Renal pelvis (tissue), 12 donors: ENCODE measurements at places on chromosomes 13 and 19. TPM values are rescaled to one million over a fixed set of nuclear protein-coding genes. Genes with fewer than 3 reads are reported as not detected.

DNA sequence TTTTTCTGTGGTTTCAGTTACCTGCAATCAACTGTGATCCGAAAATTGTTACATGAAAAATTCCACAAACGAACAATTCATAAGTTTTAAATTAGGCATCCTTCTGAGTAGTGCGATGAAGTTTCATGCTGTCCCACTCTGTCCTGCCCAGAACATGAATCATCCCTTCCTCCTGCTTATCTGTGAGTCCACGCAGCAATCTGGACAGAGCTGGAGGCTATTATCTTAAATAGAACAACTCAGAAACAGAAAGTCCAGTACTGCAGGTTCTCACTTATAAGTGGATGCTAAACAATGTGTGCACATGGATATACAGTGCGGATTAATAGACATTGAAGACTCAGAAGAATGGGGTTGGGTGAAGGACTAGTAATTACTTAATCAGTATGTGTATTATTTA is 583.7 kb upstream of the SPRY2 start:
- no peak for DNase-seq

The ZNF699 gene
- 8.5 TPM for polyA plus RNA-seq

- DNase-seq = no peak
Observed at GRCh38 chr19:30551271-30551670, 179.1 kb downstream of the ZNF536 start.

DNA sequence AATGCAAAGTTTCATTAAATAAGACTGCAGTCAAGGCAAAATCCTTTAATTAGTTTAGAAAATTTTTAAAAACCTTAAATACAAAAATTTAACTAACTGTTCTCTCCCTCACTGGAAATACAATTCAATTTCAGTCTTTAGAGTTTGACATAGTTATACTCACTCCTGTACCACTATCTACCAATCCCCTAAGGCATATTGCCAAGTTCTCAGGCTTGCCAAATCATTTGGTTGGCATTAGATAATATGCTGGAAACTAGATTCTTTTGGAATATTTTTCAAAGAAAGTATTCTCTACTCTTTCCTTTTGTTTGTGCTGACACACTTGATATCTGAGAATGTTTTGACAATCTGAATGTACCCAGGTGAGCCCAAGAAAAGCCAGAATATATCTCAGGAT is 77.2 kb downstream of the TSC22D1 start:
- DNase-seq = no peak

DNA sequence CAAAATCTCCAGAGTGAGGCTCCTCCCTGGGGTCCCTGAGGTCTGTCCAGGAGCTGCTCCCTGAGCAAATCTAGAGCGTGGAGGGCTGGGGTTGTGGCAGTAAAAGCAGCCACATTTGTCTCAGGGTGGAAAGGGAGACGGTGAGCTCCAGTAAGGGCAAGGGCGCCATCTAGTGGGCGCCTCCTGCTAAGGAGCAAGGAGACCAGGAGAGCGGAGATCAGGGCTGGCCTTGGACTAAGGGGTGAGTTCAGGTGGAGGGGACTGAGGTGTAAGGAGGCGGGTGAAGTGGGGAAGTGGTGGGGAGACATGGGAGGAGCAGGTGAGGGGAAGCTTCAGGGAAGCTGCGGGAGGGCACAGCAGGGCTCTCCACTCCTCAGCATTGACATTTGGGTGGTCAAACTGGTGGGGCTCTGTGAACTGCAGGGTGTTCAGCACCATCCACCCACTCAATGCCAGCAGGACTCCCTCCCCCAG is 5.3 kb upstream of the CEACAM21 start:
- DNase-seq = peak; percentile 52

GRCh38 chr19:55070466-55071128 is 5.1 kb upstream of the EPS8L1 start:
- DNase-seq = no peak

GRCh38 chr13:76231522-76232167 is 595.5 kb downstream of the LMO7 start:
- no peak for DNase-seq

GRCh38 chr13:97311956-97312355 is 89.8 kb downstream of the MBNL2 start:
- no peak for DNase-seq

The FIZ1 gene
- 27.9 TPM for polyA plus RNA-seq

GRCh38 chr13:113796211-113796963 is 37.4 kb downstream of the TMEM255B start:
- DNase-seq = no peak

The TGFBR3L gene
- 0.97 TPM for polyA plus RNA-seq

DNA sequence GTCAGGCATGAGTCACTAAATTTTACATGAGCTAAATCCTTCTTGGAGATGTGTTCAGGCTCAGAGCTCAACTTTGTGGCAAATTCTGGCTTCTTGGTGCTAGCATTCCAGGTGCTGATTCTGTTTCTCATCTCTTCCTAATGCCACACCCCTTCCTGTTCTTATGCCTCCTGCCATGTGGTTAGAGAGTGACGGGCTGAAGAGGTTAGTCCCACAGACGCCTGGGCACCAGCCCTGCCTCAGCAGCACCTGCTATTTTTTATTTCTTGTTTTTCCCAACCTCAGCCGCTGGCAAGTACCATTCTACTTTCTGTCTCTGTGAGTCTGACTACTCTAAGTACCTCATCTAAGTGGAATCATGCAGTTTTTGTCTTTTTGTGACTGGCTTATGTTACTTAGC is 329.5 kb downstream of the KCNRG start:
- no peak for DNase-seq

- DNase-seq = no peak
Observed at GRCh38 chr13:22647156-22647850, 533.5 kb upstream of the SGCG start.

DNA sequence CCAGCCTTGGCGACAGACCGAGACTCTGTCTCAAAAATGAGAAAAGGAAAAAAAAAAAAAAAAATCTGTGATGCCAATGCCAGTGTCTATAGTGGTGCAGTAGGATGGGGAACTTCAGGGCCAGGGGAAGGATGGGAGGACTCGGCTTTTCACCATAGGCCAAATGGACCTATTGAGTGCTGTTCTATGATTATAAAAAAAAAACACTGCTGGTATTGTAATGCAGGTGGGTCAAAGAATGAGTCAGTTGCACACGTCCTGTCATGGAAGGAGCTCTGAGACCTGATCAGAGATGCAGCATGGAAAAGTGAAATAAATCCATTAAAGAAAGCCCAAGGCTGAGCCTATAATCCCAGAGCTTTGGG is 7.0 kb downstream of the DNAJB1 start:
- no peak for DNase-seq

DNA sequence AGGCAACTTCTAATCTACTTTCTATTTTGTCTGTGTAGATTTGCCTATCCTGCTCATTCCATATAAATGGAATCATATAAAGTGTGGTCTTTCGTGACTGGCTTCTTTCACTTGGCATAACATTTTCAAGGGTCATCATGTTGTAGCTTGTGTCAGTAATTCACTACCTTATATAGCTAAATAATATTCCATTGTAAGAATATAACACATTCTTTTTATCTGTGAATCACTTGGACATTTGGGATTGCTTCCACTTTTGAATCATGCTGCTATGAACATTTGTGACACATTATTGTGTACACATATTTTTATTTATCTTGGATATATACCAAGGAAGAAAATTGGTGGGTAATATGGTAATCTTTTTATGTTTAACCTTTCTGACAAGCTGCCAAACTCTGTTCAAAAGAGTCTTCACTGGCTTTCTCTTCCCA is 89.0 kb upstream of the CSNK1A1L start:
- no peak for DNase-seq

GRCh38 chr13:112325142-112325808 is 50.9 kb upstream of the SPACA7 start:
- no peak for DNase-seq

DNA sequence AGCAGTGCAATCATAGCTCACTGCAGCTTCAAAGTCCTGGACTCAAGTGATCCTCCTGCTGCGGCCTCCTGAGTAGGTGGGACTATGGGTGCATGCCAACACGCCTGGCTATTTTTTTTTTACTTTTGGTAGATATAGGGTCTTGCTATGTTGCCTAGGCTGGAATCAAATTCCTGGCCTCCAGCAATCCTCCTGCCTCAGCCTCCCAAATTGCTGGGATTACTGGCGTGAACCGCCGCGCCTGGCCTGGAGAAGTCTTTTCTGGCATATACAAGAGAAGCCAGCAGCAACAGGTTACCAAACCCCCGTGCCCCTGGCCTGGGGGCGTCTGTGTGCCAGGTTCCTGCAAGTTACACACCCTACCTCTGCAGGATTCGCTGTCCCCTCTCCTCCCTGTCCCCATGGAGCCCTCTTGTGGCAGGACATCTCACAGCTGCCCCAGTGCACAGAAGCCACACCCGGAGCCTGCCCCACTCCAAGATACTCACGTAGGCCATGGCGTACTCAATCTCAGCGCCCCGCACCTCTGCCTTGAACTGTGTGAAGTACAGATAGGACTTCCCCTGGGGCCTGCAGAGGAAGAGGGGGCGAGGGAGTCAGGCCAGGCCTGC is 9.9 kb downstream of the MYDGF start:
- no peak for DNase-seq

The CABP5 gene
- not detected for polyA plus RNA-seq

The LRCH1 gene
- 32.2 TPM for polyA plus RNA-seq

- DNase-seq = no peak
Observed at GRCh38 chr13:109400209-109400608, 386.2 kb downstream of the IRS2 start.

The GPR12 gene
- polyA plus RNA-seq = 0.03 TPM

DNA sequence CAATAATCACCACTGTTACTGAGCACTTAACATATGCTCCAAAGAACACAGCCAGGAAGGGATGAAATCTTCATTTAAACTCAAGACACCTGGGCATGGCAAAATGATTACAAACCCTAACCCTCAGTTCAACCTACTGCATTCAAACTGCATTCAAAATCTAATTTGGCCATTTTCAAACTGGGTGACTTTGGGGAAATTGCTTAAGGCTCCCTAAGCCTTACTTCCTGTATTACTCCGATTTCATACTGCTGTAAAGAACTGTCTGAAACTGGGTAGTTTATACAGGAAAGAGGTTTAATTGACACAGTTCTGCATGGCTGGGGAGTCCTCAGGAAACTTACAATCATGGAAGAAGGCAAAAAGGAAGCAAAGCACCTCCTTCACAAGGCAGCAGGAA is 50.4 kb downstream of the CBY2 start:
- no peak for DNase-seq

The DNAAF3 gene
- polyA plus RNA-seq = 9.2 TPM

The KCNN1 gene
- 5.1 TPM for polyA plus RNA-seq

The KCNK6 gene
- 3.0 TPM for polyA plus RNA-seq

The NDUFA3 gene
- polyA plus RNA-seq = 157 TPM

- DNase-seq = no peak
Observed at GRCh38 chr19:47628078-47628771, 19.3 kb downstream of the BICRA start.

The CRX gene
- polyA plus RNA-seq = 0.14 TPM

The FBXO27 gene
- 7.8 TPM for polyA plus RNA-seq

The NLRP4 gene
- polyA plus RNA-seq = not detected

DNA sequence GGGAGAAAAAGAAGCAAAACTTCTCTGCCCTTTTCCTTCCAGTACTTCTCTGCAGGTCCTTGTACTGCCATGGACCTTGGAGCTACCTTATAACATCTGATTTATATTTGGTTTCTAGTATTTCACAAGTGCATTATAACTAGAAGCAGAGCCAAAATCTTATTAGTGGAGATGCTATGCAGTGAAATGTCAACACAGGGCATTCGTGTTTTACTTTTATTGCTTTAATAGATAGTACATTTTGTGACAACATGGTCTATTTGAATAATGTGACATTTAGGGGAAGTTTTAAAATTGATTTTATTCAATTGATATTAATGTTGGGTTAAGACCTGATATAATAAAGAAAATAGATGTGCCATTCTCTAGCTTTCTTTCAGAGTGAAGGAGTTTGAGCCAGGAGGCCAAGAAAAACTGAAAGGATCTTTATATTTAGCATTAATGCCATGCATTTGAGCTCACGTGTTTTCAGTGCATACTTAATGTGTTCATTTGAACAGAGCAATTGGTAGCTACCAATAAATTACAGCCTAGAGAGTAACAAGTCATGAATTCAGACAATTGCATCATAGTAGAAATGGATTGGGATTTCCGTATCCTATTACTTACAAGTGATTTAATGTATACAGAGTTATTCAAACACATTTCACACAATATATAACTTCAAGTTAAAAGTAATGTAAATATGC is 863.8 kb downstream of the GPC5 start:
- DNase-seq = no peak

DNA sequence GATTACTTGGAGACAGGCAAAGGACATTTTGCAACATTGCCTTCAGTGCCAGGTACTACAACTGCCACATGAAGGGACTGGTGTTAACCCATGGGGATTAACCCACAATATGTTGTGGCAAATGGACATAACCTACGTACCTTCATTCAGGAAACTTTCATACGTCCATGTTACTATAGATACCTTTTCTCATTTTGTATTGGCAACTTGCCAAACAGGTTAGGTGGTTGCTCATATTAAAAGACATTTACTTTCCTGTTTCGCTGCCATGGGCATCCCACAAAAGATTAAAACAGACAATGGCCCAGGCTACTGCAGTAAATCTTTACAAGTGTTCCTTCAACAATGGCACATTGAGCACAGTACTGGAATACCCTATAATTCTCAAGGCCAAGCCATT is 925.3 kb downstream of the SLITRK6 start:
- no peak for DNase-seq

DNA sequence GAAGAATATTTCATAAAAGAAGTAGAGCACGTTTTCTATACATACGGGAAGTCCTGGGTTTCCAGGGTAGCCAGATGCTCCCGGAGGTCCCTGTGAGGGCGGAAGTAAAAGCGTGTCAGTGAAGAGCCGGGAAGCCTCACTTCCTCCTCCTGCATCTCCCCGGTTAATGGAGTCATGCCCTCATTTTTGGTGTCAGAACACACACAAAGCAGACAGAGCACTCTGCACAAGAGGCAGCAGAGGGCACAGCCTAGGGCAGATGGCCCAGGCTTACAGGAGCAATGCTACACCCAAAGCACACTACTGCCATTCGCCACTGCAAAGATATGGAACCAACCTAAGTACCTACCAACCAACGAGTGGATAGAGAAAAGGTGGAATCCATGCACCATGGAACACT is 94.4 kb downstream of the COL4A1 start:
- no peak for DNase-seq

- peak; percentile 82 for DNase-seq
Observed at GRCh38 chr13:41060724-41061074, 610 bp upstream of the WBP4 start.

- peak; percentile 43 for DNase-seq
Observed at GRCh38 chr13:36918246-36919131, 1.5 kb downstream of the SMAD9 start.

DNA sequence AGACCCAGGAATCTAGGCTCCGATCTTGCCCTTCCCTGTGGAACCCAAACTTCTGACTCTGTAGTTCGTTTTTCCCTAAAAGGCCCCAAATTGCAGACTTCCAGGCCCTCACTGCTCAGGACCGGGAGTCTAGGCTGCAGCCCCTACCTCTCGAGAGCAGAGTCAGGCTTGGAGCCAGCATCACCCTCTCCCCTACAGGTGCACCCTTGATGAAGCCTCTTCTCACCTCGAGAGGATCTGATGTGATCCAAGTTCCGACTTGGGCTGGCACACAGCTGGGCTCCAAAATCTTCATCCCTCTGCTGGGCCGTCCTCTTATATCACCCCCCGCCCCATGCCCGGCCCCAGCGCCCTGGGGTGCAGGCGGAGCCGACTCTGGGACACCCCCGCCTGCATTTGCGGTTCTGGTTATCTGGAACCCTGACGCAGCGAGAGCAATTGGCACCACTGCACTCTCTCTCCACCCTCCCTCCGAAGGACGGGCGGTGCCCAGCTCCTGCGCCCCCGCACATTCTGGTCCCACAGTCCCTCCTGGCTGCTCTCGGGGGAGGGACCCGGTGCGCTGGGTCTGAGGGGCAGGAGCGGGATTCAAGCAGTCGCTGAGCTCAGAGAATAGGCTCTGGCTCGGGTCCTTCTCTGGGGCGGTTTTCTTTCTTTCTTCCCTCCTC is at the start of gene KLK7:
Gene KLK7, minus strand, starts transcription at position 293 of the 668 bp plus-strand sequence. CDS start 1,518 bp downstream, outside the sequence.
- DNase-seq = peak; percentile 20
